NCI-H526 treated with DMSO at 0.1 percent for 48 hours (cell line): ENCODE measurements at places on chromosomes 2 and 18.

DNA sequence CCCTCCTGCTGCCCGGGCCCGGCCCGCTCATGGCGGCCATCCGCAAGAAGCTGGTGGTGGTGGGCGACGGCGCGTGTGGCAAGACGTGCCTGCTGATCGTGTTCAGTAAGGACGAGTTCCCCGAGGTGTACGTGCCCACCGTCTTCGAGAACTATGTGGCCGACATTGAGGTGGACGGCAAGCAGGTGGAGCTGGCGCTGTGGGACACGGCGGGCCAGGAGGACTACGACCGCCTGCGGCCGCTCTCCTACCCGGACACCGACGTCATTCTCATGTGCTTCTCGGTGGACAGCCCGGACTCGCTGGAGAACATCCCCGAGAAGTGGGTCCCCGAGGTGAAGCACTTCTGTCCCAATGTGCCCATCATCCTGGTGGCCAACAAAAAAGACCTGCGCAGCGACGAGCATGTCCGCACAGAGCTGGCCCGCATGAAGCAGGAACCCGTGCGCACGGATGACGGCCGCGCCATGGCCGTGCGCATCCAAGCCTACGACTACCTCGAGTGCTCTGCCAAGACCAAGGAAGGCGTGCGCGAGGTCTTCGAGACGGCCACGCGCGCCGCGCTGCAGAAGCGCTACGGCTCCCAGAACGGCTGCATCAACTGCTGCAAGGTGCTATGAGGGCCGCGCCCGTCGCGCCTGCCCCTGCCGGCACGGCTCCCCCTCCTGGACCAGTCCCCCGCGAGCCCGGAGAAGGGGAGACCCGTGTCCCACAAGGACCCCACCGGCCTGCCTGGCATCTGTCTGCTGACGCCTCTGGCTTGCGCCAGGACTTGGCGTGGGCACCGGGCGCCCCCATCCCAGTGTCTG lies 767 bp downstream of the RHOB start:
- DNase-seq: peak; percentile 32

DNA sequence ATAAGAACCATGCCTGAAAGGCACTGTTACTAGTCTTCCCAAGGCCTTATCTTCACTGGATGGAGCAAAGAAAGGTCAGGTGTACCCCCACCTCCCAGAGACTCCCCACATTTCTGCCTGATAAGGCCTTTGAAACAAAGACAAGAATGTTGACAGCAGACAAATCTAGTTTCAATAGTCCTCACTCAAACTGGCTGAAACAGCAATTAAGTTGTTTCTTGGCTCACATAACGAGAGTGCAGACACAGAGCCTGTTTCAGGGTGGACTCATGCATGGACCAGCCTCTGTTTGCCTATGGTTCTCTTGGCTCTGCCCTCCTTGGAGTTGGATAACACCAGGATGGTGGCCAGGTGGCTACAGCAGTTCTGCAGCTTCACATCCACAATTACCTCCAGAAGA lies 7.5 kb upstream of the CFAP221 start:
- no peak for DNase-seq

DNA sequence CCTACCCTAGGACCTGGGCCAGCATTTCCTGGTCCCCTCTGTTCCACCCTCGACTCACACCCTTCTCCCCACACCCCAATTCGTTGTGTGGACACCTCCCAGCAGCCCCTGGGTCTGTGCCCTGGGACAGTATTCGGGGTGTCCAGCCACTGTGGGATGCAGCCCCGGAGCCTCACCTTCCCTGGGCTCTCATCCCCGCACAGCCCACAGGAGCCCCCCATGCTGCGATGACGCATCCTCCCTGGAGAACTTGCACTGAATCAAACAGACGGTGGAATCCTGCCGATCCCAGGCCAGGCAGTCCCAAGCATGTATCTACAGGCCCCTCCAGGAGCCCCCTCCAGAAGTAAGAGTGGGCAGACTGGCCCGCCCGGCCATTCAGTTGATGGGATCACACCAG lies 9.7 kb downstream of the ITM2C start:
- DNase-seq: no peak

DNA sequence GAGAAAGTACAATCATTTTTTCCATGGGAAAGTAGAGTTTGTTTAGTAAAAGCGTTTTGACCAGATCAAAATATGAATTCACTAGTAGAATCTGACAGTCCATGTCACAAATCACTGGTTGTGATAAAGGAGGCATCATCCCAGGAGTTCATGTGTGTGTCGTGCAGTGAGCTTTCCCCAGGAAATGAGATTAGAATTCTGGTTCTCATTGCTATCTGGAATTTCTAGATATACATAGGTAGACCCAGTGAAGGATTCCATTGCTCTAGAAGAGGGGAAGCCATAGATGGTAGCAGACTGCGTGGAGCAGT lies 206.6 kb downstream of the NCK2 start:
- DNase-seq: no peak

GRCh38 chr2:159094173-159094737 lies 125.8 kb downstream of the TANC1 start:
- DNase-seq: no peak

DNA sequence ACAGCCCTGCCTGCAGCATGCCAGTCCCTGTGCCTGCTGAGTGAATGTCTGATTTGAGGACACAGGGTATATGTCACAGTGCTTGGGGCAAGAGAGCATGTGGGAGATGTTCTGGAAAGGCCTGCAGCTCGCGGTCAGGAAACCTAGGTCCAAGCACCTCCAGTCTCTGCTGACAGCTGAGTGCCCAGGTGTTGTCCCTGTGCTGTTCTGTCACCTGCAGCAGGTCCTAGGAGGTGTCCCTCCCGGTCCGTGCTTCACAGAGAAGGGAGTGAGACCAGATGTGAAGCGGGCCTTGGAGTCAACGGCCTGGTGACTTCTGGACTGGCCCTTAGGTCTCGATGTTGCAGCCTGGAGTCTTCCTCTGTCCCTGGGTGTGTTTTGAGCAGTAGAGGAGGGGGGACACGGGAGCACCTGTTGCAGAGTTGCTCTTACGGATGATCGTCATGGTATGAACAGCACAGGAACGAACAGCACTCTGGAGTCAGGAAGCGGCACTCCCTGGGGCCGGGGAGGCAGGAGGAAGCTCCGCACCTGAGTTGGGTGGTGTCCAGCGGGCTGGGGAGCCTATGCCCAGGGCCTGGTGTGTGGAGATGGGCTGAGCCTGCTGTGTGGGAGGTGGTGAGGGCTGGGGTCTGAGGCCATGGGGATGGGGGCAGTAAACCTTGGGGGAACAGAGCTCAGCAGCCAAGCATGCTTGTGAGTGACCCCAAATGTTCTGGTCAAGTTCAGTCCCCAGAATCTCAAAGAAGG lies 21.6 kb upstream of the ARHGEF4 start:
- no peak for DNase-seq

GRCh38 chr2:136323195-136323594 lies 205.2 kb upstream of the CXCR4 start:
- DNase-seq: no peak

DNA sequence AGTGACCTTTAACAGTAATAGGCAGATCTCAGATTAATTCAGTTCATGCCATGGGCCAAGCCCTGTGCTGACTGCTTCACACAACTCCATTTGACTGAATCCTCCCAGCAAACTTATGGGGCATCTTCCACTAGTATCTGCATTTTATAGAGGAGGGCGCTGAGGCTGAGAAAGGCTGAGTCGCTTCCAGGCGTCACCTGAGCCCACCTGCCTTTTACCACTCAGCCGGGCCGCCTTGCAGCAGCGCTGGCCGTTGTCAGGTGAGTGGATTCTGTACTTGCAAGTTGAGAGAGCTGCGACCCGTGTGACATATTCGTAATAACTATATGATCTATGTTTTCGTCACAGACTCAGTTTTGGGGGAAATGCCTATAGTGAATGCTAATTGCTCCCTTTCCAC lies 59.3 kb upstream of the B3GNT7 start:
- no peak for DNase-seq

- DNase-seq: no peak
These were observed 326.5 kb upstream of the SLC39A10 start for GRCh38 chr2:195330513-195330956.

- DNase-seq: no peak
These were observed 1.3 kb upstream of the GREB1 start for GRCh38 chr2:11532416-11533055.

- DNase-seq: no peak
These were observed 44.2 kb downstream of the KCNG2 start for GRCh38 chr18:79841936-79842335.

GRCh38 chr2:85583667-85584353 lies 421 bp upstream of the VAMP5 start:
- no peak for DNase-seq

GRCh38 chr2:85171916-85172315 lies 38.7 kb downstream of the TCF7L1 start:
- no peak for DNase-seq

- no peak for DNase-seq
These were observed 149.1 kb downstream of the ZNF516 start for GRCh38 chr18:76345901-76346300.

DNA sequence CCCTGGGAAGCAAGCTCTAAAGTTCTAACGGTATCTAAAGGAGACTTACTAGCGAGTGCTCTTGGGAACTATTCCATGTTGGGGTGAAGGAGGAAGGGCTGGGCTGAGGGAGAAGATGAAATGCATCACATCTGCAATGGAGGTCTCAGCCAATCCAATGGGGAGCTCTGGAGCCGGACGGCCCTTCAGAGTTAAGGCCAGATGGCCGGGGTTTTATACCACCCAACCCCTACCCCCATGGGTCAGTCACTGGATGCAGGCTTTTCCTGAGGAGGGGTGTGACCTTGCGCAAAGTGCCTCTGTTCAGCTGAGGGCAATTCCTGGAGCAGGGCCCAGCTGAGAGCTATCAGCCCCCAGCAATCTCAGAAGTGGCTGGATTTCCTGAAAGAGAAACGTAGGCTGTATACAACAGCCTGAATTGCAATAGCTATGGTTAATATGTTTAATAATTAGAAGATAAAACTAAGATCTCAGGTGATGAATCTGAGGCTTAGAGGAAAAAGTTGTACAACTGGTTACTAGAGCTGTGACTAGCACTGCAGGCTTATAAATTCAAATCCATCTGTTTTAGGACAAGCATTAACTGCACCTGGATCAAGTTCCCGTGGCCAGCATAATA lies 21.6 kb downstream of the EIPR1 start:
- DNase-seq: no peak

GRCh38 chr18:27372386-27372785 lies 187.3 kb upstream of the CHST9 start:
- no peak for DNase-seq

DNA sequence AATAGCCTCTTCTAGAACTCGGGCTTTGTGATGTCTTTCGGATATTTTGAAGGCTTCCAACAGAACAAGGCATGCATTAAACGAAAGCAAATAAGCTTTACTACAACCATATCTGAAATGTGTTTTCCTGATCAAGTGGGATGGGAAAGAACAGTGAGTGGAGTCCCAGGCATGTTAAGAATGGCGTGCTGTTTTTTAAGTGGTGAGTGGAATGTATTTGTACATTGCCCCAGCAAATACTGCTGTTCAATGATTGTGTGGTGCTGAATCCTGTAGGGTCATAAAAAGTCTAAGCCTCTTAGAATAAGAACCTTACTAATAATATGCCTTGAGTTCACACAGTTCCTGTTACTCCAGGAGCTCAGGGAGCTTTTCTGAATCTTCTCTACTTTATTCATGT lies 52.5 kb downstream of the POMC start:
- no peak for DNase-seq

- no peak for DNase-seq
These were observed 42.5 kb downstream of the COPS8 start for GRCh38 chr2:237128026-237128703.

GRCh38 chr18:76451396-76452331 lies 43.4 kb downstream of the ZNF516 start:
- peak; percentile 40 for DNase-seq

- DNase-seq: no peak
These were observed 20.7 kb downstream of the USP34 start for GRCh38 chr2:61450144-61450543.

DNA sequence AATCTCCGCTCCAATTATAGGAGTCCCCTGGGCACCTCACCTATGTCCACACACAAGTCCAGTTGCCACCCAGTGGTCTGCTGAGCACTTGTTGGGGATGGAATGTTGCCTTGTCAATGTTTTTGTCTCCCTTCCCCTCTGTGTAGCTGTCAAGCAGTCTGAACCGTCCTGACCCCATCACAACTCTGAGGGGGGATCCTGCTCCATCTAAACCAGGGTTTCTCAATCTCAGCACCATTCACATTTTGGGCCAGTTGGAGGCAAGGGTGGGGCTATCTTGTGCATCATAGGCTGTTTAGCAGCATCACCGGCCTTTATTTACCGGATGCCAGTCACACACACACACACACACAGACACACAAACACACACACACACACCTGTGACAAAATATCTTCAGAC lies 53.0 kb downstream of the CYP26B1 start:
- DNase-seq: no peak

- DNase-seq: no peak
These were observed 35.7 kb downstream of the NOL10 start for GRCh38 chr2:10654069-10654468.

DNA sequence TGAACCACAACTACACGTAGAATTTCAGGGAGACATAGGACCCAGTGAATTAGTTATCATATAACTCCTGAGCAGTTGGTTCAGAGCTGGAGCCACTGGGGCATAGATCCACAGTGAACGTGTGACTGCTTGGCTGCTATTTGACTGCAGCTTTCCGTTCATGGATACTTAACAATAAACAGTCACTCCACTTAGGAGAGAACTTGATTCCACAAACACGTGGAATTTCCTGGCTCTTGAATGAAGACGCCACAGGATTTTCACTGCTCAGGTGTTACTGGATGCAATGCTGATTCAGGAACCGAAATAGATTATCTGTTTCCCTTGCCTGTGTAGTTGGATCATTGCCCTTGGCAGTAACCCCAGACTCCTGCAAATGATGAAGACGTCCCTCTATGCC lies 679.1 kb upstream of the ZEB2 start:
- DNase-seq: no peak

GRCh38 chr18:77131100-77131651 lies 1.4 kb downstream of the MBP start:
- no peak for DNase-seq

- no peak for DNase-seq
These were observed 11.9 kb downstream of the GRP start for GRCh38 chr18:59231877-59232276.

- DNase-seq: no peak
These were observed 686.8 kb upstream of the SALL3 start for GRCh38 chr18:78292618-78293380.
